Posterior vena cava (tissue), 2 donors: ENCODE measurements at places on chromosomes 7 and 10. TPM values are rescaled to one million over a fixed set of nuclear protein-coding genes. Genes with fewer than 3 reads are reported as not detected.

ZNF804B gene
- not detected for total RNA-seq

FOXI2 gene
- total RNA-seq = 0.14 TPM

CACNA2D1 gene
- 39.1 TPM for total RNA-seq

CC2D2B gene
- total RNA-seq = 4.6 TPM

JAKMIP3 gene
- total RNA-seq = 0.60 TPM

MUC3A gene
- 0.74 TPM for total RNA-seq

OR6B1 gene
- total RNA-seq = not detected

GRCh38 chr10:45544191-45544590 lies 128.4 kb downstream of the ZFAND4 start:
- DNase-seq = no peak

DNA sequence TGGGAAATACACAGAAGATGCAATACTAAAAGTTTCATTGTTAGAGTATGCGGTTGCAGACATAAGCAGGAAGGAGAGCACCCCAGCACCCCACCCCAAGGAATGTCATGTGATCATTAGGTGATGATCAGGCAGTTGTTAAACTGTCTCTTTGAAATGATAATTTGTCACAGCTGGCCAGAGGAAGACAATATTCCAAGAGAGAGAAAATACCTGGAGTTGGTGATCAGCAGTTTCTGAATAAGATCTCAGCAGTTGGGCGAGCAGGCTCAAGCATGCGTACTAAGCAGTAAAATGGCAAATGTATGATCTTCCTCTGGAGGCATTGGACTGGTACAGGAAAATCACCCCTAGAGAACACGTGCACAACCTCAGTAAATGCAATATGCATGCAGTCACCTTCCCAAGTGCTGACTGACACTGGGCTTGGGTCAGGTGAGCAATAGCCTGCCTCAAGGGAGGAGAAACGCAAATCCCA lies 250.1 kb upstream of the MBL2 start:
- DNase-seq = no peak

GRCh38 chr7:77570330-77571011 lies 33.4 kb downstream of the PTPN12 start:
- no peak for DNase-seq

- DNase-seq = no peak
These were observed 37.4 kb downstream of the SMNDC1 start for GRCh38 chr10:110267276-110267675.

GRCh38 chr7:29086545-29086944 lies 59.8 kb downstream of the CPVL start:
- no peak for DNase-seq

DNA sequence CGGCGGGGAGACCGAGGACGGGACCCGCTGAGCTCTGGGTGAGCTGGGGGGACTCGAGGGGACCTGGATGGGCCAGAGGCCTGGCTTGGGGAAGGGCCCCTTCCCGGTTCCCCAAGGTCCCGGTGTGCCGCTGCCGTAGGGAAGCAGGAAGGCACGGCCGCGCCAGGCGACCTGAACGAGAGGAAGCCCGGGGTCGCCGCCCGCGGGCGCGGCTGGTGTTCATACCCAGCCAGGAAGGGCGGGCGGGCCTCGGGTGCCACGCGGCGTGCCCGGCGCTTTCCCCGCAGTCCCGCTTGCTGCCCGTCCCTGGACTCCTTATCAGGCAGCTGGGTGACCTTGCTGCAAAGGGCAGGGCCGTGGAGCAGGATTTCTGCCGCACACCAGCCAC lies 38.0 kb downstream of the ZNF777 start:
- peak; percentile 80 for DNase-seq

- DNase-seq = no peak
These were observed 59.5 kb downstream of the ST8SIA6 start for GRCh38 chr10:17394854-17395253.

- no peak for DNase-seq
These were observed 3.8 kb downstream of the SSC4D start for GRCh38 chr7:76405738-76406137.

DNA sequence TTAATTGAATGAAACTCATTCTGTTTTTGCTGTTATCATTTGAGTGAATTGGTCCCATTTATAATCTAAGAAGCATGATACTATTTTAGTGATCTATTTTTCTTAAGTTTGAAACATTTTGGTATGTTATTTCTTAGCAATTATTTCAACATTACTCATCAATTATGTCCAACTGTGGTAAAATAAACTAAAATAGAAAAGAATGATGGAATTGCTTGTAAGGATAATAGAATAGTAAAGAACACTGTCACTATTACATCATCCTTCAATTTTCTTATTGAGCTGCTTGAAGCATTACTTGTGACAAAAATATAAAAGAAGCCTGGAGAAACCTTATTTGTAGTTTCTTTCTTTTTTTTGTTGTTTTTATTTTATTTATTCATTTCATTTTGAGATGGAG lies 42.4 kb downstream of the ZNF487 start:
- no peak for DNase-seq

GRCh38 chr7:132210821-132211220 lies 365.4 kb downstream of the PLXNA4 start:
- no peak for DNase-seq

DNA sequence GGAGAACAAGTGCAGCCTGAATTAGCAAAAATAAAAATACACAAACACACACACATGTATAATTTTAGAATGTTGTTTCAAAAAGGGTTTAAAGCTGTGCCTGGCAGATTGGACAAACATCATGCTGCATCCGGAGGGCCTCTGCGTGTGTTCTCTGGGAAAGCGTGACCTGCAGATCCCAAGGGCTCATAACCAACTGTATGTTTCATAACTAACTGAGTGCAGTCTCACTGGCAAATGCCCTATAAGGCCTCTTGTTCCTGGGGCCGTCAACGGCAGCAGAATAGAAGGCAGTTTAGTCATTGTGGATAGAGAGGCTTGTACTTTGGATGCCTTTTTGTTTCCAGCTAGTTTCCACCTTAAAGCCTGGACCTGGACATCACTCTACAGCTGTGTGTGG lies 243.8 kb upstream of the KIAA1217 start:
- no peak for DNase-seq

DNA sequence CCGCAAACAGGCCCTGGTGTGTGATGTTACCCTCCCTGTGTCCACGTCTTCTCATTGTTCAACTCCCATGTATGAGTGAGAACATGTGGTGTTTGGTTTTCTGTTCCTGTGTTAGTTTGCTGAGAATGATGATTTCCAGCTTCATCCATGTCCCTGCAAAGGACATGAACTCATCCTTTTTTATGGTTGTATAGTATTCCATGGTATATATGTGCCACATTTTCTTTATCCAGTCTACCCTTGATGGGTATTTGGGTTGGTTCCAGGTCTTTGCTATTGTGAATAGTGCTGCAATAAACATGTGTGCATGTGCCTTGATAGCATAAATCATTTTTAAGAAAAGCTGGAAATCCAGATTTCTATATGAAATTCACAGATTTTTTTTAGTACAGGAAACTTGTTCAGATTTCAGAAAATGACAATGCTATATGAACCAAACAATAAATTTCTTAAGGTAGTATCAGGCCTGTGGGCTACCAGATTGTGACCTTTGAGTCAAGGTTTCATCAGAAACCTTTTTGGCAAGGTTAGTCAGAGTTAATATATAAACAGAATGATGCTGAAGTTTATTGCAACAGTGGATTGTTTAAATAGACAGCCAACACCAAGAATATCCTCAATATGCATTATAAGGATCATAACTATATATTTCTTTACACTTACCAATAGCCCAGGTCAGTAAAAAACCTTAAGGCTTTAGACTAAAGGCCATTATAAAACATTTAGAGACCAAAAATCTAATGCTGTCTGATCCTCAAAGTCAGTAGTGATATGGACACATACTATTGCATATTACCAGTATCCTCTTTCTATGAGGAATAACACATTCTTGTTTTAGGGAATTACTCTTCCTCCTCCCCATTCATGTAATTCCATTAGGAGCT lies 68.7 kb upstream of the PAPSS2 start:
- DNase-seq = no peak
